Lower lobe of right lung (tissue), 2 donors: ENCODE measurements at places on chromosomes 16 and 17. TPM values are rescaled to one million over a fixed set of nuclear protein-coding genes. Genes with fewer than 3 reads are reported as not detected.
A peak's percentile ranks its signal among the peaks of the same experiment; 100 is the strongest.

- DNase-seq = no peak
These were observed 24.6 kb upstream of the TANC2 start for GRCh38 chr17:62941358-62941991.

DNA sequence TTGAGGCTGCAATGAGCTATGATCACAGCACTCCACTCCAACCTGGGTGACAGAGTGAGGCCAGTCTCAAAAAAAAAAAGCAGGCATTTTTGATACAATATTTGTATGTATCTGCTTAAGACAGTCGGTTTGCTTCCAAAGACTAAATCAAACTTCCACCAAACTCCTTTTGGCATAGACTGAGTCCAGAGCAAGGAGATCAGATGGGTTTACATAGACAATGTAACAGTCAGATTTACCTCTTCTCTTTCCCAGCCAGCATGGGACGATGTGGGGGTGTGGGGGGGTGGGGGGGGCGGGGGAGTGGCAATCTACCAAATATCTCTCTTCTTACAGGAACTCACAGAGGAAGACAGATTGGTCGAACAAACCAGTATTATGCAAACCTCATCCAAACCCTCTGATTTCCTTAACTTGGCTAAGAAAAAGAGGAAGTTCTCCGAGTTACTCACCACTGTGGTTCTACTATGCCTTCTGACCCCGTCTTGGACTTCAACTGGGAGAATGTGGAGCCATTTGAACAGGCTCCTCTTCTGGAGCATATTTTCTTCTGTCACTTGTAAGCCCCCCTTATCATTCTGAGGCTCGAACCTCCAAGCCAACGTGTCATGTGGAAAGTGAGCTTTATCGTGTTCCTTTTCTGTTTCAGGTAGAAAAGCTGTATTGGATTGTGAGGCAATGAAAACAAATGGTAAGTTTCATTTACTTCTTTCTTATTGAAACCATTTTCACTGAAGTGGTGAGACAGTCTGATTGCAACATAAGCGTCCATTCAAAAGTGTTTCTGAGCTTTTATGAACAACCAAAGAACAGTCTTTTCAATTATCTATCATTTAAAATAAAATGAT lies at the start of gene MILR1:
Gene MILR1, plus strand, starts transcription at position 451 of the 848 bp plus-strand sequence. Its CDS starts 54 bp downstream, at position 505.
- DNase-seq = no peak

DNA sequence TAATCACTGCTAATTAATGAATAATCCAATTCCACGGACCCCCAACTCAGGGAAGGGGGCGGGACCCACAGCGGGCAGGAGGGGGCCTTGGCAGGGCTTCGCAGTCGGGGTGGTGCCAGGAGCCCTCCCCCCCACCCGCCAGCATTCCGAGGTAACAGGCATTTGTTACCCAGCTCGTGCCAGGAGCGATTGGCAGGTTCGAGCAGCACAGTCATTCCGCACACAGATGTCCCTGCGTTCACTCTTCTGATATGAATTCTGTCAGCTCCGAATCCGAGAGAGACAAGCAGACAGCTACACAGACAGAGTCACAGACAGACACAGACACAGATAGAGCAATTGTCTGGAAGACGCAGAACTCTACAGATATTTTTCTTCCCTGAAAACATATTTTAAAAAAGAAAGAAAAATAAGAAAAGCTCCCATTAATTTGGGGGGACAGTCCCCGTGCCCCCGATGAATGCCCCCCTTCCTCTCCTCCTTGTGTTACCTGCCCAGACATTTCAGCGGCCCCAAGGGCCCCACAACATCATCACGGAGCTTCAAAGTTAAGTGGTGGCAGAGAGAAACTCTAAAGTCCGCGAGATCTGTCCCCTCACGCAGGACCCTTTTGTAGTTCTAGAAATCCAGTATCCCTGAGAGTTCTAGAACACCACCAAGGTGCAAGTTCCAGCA lies 10.2 kb downstream of the NEUROD2 start:
- DNase-seq = no peak

- DNase-seq = peak; percentile 80
These were observed 72.5 kb downstream of the RBFOX1 start for GRCh38 chr16:7405166-7405565.

DNA sequence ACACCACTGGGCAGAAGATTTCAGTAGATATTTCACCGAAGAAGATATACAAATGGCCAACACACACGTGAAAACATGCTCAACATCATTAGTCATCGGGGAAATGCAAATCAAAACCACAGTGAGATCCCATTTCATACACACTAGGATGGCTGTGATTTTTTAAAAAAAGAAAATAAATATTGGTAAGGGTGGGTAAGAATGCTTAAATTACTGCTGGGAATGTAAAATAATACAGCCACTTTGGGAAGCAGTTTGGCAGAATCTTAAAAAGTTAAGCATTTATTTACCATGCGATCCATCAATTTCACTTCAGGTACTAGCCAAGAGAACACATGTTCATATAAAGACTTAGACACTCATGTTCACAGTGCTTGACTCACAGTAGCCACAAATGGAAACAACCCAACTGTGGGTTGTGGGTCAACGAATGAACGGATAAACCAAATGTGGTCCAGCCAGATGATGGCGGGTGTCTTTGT lies 6.5 kb upstream of the C16orf74 start:
- DNase-seq = no peak

The NACA2 gene
- not detected for total RNA-seq

The NAGPA gene
- total RNA-seq = 24.1 TPM

The ZP2 gene
- not detected for total RNA-seq

DNA sequence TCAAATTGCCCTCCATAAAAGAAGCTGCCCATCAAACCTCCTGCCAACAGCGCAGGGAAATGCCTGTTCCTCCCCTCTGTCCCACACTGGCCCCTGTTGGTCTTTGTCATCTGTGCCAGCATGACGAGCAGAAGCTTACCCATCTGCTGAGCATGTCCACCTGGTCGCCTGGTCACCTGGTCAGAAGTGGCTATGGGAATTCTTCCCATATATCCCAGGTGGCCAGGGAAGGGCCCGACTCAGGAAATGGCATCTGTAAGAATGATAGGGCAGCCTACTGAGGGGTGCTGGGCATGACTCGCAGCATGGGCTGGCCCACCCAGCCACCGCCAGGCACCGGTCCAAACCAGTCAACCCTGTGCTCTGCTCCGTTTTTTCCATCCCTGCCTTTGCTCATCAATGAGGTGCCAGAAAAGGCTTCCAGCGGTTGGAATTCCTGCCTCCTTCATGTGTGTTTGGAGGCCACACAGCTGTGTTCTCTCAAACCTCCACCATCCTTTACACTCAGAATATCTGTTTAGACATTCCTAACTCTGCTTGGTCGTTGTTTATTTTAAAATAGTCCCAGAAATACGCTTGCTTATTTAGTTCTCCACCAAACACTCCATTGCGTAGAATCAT lies 145.2 kb downstream of the CLEC16A start:
- DNase-seq = peak; percentile 67

DNA sequence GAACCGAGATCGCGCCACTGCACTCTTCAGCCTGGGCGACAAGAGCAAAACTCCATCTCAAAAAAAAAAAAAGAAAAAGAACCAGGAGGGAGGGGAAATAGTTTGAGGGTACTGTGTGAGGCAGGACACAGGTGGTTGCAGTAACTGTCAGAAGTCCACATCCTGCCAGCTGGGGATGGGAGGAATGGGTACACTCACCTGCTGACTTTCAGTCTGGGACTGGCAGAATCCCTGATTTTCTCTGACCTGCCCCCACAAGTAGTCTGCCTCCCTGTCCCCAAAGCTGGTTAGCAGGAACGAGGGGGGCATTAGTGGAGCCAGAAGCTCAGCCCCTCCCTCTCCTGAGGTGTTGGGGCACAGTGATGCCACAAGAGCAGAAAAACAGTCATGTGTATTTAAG lies 7.1 kb upstream of the ARL5C start:
- no peak for DNase-seq

- no peak for DNase-seq
These were observed 37.7 kb downstream of the SLC7A5 start for GRCh38 chr16:87831421-87832136.

The CCL4L2 gene
- 2.6 TPM for total RNA-seq

DNA sequence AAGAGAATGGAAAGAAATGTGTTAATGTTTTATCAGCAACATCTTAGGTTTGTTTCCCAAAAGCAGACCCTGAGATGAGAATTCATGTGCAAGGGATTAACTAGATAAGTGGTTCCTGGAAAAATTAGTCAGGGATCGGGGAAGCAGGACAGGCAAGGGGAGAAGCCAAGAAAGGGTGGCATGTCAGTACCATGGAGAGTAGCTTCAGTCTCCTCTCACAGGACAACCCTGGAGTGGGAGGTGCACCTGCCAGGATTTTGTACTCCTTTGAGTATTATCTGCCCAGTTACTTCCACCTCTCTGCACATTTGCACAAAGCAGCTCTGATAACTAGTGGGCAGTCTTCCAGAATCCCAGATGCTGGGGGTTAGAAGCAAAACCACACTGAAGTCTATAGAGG lies 117.0 kb downstream of the RGS9 start:
- no peak for DNase-seq

- no peak for DNase-seq
These were observed 37.7 kb downstream of the DUSP14 start for GRCh38 chr17:37527249-37527851.

- DNase-seq = no peak
These were observed 35.8 kb downstream of the MRTFB start for GRCh38 chr16:14106961-14107360.

GRCh38 chr17:55190748-55191147 lies 74.0 kb upstream of the HLF start:
- no peak for DNase-seq
